ENCODE measurements at places on chromosomes 12 and 14. TPM values are rescaled to one million over a fixed set of nuclear protein-coding genes. Genes with fewer than 3 reads are reported as not detected.

CCDC60 gene
- not detected for total RNA-seq

TUBA1B gene
- 674 TPM for total RNA-seq

NANOG gene
- 0.52 TPM for total RNA-seq

RNU6-7 gene
- total RNA-seq = not detected

ALG10 gene
- total RNA-seq = 10.4 TPM

LMO3 gene
- 2.6 TPM for total RNA-seq

TOMM20L gene
- total RNA-seq = not detected

NPFF gene
- total RNA-seq = not detected

MMP14 gene
- total RNA-seq = 96.0 TPM

ZDHHC22 gene
- 0.52 TPM for total RNA-seq

AQP2 gene
- not detected for total RNA-seq

P2RX7 gene
- total RNA-seq = 2.1 TPM

BDKRB1 gene
- not detected for total RNA-seq

RPGRIP1 gene
- total RNA-seq = not detected

KRT75 gene
- not detected for total RNA-seq

MCRS1 gene
- 33.9 TPM for total RNA-seq

SLC39A2 gene
- total RNA-seq = not detected

LRRC10 gene
- 0.52 TPM for total RNA-seq

DNAJC22 gene
- total RNA-seq = not detected

FAM90A1 gene
- 0.52 TPM for total RNA-seq

MAP1LC3B2 gene
- not detected for total RNA-seq

PRPF40B gene
- total RNA-seq = 7.3 TPM

GLIPR1L2 gene
- total RNA-seq = not detected

BCL2L14 gene
- under 0.01 TPM for total RNA-seq

RBP5 gene
- not detected for total RNA-seq

PTPN21 gene
- 16.2 TPM for total RNA-seq

REP15 gene
- total RNA-seq = 1.0 TPM

LRRIQ1 gene
- total RNA-seq = not detected

STXBP6 gene
- 17.7 TPM for total RNA-seq

KRT7 gene
- not detected for total RNA-seq

NAP1L1 gene
- 130 TPM for total RNA-seq

FLVCR2 gene
- total RNA-seq = 7.3 TPM

SLC17A8 gene
- under 0.01 TPM for total RNA-seq

RTL1 gene
- total RNA-seq = 9.4 TPM

KCNH3 gene
- total RNA-seq = 0.52 TPM

FAM186B gene
- total RNA-seq = not detected

PLEKHD1 gene
- total RNA-seq = under 0.01 TPM

KRT80 gene
- 0.52 TPM for total RNA-seq

WASHC3 gene
- 40.7 TPM for total RNA-seq

DHH gene
- total RNA-seq = 1.6 TPM

Measured in skeletal muscle tissue (tissue), 5 donors.